ENCODE measurements at places on chromosomes 5 and 9. TPM values are rescaled to one million over a fixed set of nuclear protein-coding genes. Genes with fewer than 3 reads are reported as not detected.

DNA sequence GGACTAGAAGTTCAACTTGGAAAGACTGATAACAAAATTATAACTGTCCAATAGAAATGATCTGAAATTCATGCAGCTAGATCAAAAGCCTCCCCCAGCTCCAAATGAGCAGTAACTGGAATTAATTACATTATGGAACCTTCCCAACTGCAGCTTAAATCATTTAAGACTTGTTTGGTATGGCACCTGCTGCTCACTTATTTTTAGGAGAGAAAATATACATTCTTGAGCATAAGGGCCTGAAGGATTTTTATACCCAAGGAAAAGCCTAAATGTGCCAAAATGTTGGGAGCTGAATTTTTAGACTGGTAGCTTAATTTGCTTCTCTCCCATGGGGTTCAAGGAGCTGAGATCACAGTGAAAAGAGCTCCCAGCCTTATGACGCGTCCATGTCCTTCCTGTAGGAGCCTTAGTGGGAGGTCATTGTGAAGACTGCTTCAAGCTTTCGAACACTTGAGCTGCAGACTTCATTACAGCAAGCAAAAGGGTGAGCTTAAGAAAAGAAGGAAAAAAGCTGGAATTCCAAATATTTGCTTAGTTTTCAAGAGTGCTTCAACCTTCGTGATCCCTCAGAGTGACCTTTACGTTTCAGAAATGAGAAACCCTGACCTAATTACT is 276.0 kb downstream of the DMAC1 start:
- H3K27ac ChIP-seq = no peak overlapping the region
- no peaks in the 10 kb centered on the region for H3K4me1 ChIP-seq
- no peaks in the 10 kb centered on the region for H3K27me3 ChIP-seq
- H3K4me3 ChIP-seq = no peak overlapping the region

The GRIN3A gene
- total RNA-seq = 0.23 TPM

The WNT8A gene
- not detected for total RNA-seq

- no peaks in the 10 kb centered on the region for H3K4me1 ChIP-seq
- no peaks in the 10 kb centered on the region for H3K27me3 ChIP-seq
- no peak overlapping the region for H3K27ac ChIP-seq
- no peaks in the 10 kb centered on the region for H3K36me3 ChIP-seq
- DNase-seq = no peak
- no peak overlapping the region for H3K4me3 ChIP-seq
These were observed 24.5 kb upstream of the UBE2QL1 start for GRCh38 chr5:6424110-6424659.

- no peaks in the 10 kb centered on the region for H3K4me1 ChIP-seq
- H3K27ac ChIP-seq = no peak overlapping the region
- H3K4me3 ChIP-seq = no peak overlapping the region
- no peaks in the 10 kb centered on the region for H3K27me3 ChIP-seq
These were observed 17.8 kb upstream of the CCNJL start for GRCh38 chr5:160330212-160330611.

The DRD1 gene
- 0.17 TPM for total RNA-seq

The PFN3 gene
- not detected for total RNA-seq

DNA sequence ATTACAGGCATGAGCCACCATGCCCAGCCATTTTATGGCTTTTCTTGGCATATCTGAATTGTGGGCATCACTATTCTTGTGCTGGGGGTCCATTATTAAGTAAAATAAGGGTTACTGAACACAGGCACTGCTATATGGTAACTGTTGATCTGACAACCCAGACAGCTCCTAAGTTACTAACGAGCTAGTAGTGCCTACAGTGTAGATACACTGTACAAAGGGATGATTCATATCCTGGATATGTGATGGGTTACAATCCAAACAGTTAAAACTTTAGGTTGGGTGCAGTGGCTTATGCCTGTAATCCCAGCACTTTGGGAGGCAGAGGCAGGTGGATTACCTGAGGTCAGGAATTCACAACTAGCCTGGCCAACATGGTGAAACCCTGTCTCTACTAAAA is 4.3 kb downstream of the CD14 start:
- no peaks in the 10 kb centered on the region for H3K27me3 ChIP-seq
- H3K4me1 ChIP-seq = peaks cover 19% of the 10 kb centered on the region
- H3K27ac ChIP-seq = no peak overlapping the region
- H3K4me3 ChIP-seq = no peak overlapping the region

- no peaks in the 10 kb centered on the region for H3K36me3 ChIP-seq
- H3K4me3 ChIP-seq = no peak overlapping the region
- no peak overlapping the region for H3K27ac ChIP-seq
- no peaks in the 10 kb centered on the region for H3K4me1 ChIP-seq
These were observed 111.5 kb downstream of the WDR41 start for GRCh38 chr5:77380636-77381035.

DNA sequence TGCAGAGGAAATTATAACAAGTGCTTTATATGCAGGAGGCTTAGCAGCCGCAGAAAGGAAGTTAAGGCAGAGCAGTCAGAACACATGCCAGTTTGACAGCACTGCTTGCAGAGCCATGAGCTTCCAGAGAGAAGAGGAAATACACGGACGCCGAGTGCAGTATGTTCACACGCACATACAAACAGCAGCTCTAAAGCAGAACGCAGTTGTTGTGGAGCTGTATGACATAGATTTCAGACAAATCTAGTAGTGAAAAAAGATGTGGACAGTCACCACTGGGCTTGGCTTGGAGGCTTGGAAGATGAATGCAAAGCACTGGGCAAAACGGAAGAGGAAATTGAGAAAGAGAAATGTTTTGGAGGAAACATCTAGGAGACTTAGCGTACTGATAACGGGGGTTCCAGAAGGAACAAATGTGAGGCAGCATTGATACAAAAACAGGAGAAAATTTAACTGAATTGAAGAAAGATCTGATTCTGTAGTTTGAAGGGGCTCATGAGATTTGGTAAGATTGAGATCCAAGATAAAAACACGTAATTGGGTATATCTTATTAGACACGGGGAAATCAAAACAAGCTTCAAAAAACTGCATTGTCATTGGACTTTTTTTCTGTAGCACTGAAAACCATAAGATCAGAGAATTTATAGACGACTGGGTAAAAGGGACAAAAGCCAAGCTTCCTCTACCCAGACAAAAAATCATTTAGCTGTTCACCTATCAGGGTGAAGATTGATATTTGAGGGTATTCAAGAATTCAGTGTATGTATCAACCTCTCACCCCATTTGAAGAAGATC is 19.6 kb upstream of the ROPN1L start:
- H3K27ac ChIP-seq = no peak overlapping the region
- H3K4me3 ChIP-seq = no peak overlapping the region
- no peak for DNase-seq
- H3K4me1 ChIP-seq = no peaks in the 10 kb centered on the region
- H3K27me3 ChIP-seq = no peaks in the 10 kb centered on the region
- H3K36me3 ChIP-seq = peaks cover 79% of the 10 kb centered on the region

The PPP2R2B gene
- total RNA-seq = 0.50 TPM

GRCh38 chr9:121815546-121816448 is 164.4 kb downstream of the DAB2IP start:
- H3K36me3 ChIP-seq = no peaks in the 10 kb centered on the region
- no peaks in the 10 kb centered on the region for H3K27me3 ChIP-seq
- no peak overlapping the region for H3K27ac ChIP-seq
- no peak overlapping the region for H3K4me3 ChIP-seq
- no peak for DNase-seq

DNA sequence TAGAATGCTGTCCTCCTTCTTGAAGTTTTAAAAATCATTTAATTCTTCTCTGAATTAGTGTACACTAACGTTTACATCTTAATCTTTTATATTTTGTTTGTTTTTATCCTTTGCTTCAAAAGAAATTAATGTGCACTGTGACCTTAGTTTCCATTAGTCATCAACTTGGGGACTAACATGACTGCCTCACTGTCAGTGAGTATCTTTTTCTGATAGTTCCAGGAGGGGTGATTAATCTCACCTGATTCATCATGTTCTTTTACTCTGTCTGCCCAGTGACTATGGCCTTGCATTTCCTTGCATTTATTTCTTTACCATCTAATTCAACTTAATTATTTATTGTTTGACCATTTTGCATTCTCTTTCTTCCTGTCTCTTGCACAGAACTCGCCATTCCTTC is 33.4 kb upstream of the NR3C1 start:
- no peak overlapping the region for H3K4me3 ChIP-seq
- no peak overlapping the region for H3K27ac ChIP-seq
- no peaks in the 10 kb centered on the region for H3K27me3 ChIP-seq
- peaks cover 12% of the 10 kb centered on the region for H3K4me1 ChIP-seq
- no peak for DNase-seq

The OR2K2 gene
- total RNA-seq = not detected

DNA sequence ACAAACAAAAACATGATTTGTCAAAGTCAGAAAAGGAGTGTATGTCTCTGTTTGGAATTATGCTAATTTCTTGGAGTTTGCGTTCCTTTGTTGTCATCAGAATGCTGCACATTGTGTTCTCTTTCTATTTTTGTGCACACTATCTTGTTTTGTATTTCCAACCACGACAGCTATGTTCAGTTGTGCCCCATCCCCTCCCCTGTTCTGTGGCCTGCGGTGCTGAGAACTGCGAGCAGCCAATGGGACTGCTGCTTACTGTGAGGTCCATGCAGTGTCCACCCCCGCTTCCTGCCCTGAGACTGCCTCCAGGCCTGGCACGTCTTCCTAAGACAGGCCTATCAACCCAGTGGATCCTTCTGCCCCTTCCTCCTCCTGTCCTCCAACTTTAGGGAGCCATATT is 76.8 kb downstream of the PALM2AKAP2 start:
- H3K27me3 ChIP-seq = no peaks in the 10 kb centered on the region
- no peak overlapping the region for H3K27ac ChIP-seq
- no peak for DNase-seq
- H3K4me1 ChIP-seq = no peaks in the 10 kb centered on the region

DNA sequence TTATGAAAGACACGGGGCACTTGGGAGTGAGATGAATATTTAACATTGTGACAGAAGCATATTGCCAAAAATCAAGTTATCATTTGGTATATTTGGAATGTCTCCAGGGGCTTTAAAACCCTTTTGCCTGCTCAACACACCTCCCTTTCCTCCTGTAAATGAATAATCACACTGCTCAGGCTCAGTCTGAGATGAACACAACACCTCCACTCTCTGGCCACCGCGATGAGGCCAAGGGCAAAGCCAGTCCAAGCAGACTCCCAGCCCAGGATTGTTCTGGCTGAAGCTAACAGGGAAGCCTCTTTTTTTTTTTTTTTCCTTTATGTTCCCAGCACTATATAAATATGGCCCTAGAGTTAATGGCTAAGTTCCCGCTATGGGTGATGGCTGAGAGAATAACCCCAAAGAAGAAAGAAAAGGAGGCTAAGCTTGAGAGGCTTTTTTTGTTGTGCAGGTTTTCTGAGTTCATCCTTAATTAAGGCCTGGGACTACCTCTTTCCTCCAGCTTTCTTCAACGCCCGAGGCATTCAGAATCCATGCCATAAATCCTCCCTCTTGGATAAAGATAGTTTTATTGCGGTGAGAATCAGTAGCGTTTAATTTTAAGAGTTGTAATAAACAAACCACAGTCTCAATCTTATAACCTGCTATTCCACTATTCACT is 10.5 kb upstream of the ERAP1 start:
- no peaks in the 10 kb centered on the region for H3K4me1 ChIP-seq
- H3K36me3 ChIP-seq = no peaks in the 10 kb centered on the region
- no peaks in the 10 kb centered on the region for H3K27me3 ChIP-seq
- no peak overlapping the region for H3K4me3 ChIP-seq
- no peak overlapping the region for H3K27ac ChIP-seq

GRCh38 chr5:1247811-1248210 is 22.6 kb downstream of the SLC6A18 start:
- no peaks in the 10 kb centered on the region for H3K36me3 ChIP-seq
- H3K27ac ChIP-seq = no peak overlapping the region
- DNase-seq = no peak
- H3K27me3 ChIP-seq = no peaks in the 10 kb centered on the region

All from liver (tissue), 10 donors.